ENCODE measurements at places on chromosomes 1 and 21.

DNA sequence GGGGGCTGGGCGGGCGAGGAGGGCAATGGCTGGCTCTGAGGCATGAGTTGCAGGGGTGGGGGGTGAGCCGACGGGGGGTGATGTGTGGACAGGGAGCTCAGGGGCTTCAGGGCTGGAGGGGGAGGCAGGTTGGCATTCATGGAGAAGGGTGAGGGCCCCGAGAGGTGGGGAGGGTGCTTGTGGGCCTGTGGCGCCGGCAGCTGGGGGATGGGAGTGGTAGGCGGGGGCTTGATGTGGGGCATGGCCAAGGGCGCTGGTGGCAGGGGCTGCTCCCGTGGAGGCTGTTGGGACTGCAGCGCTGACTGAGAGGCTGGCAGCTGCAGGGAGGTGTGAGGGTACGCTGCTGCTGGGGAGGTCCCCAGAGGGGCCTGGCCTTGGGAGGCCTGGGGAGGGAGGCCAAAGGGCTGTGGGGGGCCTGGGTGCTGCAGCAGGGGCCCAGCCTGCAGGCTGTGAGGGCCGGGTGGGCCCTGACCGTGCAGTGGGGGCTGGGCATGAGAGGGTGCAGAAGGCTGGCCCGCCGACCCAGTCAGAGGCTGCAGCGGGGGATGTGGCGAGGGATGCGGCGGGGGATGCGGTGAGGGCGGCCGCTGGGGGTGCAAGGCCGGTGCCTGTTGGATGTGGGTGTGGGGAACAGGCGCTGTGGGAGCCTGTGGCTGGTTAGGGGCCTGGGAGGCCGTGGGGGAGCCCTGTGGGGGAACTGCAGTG lies 42.7 kb downstream of the SLC45A1 start:
- DNase-seq, result no peak

- no peak for DNase-seq
These were observed 118.1 kb downstream of the CACNA1E start for GRCh38 chr1:181601186-181601950.

GRCh38 chr1:110523011-110523410 lies 4.0 kb upstream of the KCNA10 start:
- no peak for DNase-seq

- DNase-seq, result no peak
These were observed 204.9 kb downstream of the ATG4C start for GRCh38 chr1:62988867-62989266.

- DNase-seq, result no peak
These were observed 175.0 kb upstream of the HMCN1 start for GRCh38 chr1:185559151-185559550.

GRCh38 chr1:174479281-174479680 lies 31.5 kb downstream of the GPR52 start:
- DNase-seq, result no peak
